ENCODE measurements at places on chromosomes 13 and 19. TPM values are rescaled to one million over a fixed set of nuclear protein-coding genes. Genes with fewer than 3 reads are reported as not detected.

PDE4C gene
- total RNA-seq = not detected

- DNase-seq = no peak
Measured at GRCh38 chr13:98222816-98223215, 45.7 kb upstream of the RNF113B start.

GRCh38 chr19:55451965-55452748 lies 9.1 kb upstream of the SHISA7 start:
- no peak for DNase-seq

GRCh38 chr19:42469311-42470235 lies 26.8 kb upstream of the CXCL17 start:
- DNase-seq = peak; percentile 25

RASL11A gene
- total RNA-seq = 2.9 TPM

DNA sequence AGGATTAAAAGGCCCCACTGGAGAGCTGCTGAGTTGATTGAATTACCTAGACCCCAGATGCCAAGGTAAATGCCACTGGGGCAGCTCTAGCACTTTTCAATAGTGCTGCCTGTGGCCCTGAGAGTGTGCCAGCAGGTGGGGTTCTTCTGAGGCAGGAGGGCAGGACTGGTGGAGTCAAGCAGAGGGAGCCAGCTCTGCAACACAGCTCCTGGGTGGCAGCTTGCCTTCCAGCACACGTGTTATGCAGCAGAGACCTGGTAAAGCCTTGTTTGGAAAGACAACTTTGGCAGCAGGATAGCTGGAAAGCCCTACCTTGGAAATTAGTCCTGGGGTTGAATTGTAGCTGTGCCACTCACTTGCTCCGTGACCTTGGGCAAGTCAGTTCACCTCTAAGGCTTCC lies 306.6 kb downstream of the ATP8A2 start:
- peak; percentile 31 for DNase-seq

GRIK5 gene
- 0.13 TPM for total RNA-seq

PROZ gene
- total RNA-seq = not detected

DNA sequence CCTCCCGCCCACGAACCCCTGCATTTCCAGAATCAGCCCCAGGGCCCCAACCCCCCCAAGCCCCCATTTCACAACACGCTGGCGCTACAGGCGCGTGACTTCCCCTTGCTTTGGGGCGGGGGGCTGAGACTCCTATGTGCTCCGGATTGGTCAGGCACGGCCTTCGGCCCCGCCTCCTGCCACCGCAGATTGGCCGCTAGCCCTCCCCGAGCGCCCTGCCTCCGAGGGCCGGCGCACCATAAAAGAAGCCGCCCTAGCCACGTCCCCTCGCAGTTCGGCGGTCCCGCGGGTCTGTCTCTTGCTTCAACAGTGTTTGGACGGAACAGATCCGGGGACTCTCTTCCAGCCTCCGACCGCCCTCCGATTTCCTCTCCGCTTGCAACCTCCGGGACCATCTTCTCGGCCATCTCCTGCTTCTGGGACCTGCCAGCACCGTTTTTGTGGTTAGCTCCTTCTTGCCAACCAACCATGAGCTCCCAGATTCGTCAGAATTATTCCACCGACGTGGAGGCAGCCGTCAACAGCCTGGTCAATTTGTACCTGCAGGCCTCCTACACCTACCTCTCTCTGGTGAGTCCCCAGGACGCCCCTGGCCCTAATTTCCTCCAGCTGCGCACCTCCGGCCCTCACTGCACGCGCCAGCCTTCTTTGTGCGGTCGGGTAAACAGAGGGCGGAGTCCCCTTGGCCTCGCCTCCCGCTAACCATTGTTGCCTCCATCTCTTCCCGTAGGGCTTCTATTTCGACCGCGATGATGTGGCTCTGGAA lies at the start of gene FTL:
Gene FTL (plus strand): TSS at position 270 of the 766 bp plus-strand sequence. CDS start 199 bp downstream, at position 469.
- peak; percentile 96 for DNase-seq

DNA sequence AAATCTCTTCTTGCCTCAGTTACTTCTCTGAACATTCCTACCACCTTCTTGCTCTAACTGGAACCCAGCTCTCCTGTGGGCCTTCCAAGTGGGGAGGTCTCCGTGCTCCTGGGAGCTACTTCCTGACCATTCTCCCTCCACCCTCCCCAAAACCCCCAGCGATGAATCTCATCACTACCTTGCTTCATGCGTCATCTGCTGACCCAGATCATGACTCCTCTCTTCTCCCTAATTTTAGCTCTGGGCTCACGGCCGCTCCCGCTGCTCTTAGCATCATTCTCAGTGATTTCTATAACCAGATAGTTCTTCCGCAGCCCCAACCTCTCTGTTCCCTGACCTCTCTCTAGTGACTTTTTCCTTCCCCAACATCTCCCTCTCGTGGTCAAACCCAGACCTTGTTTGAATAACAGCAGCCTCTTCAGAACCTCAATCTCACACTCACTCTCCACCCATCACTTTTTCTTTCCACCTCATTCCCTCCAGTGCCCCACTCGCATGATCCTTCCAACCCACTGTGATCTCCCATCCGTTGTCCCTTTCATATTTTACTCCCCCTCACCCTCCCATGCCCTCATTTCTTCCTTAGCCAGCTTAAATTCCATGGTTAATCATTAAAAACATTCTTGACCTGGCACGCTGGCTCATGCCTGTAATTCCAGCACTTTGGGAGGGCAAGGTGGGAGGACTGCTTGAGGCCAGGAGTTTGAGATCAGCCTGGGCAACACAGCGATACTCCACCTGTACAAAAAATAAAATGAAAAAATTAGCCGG lies 21.8 kb downstream of the MRPS12 start:
- no peak for DNase-seq

DNA sequence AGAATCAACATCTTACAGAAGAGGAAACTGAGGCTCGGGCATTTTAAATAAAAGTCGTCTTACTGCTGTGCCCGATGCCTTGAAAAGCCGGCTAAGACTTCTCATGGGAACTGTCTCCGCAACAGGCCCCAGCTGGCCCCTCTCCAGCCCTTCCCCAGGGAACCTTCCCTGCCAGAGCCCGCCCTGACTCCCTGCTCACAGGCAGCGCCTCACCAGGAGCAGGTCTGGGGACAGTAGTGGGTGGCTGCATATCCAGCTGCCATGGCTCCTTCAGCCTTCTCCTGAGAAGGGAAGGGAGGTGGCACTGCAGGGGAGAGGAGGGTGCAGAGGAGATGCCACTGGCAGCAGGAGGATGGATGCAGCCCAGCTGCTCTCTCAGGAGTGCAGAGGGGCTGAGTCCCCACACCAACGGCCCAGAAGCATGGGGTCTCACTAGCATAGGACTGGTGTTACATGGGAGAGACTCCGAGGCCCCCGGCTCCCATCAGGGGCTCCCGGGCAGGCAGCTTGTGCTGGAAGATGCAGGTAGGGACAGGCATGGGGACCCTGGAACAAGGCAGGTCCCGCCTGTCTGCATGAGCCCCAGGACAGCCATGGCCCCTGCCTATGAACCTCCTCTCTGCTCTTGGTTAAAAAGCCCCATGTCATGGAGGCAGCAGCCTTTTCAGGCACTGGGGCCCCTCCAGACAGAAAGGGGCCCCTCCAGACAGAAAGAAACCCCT lies 216.4 kb upstream of the SGCG start:
- DNase-seq = no peak

FGF22 gene
- total RNA-seq = 0.16 TPM

ZNF749 gene
- 5.4 TPM for total RNA-seq

STOML3 gene
- total RNA-seq = not detected

- peak; percentile 26 for DNase-seq
Measured at GRCh38 chr13:51453959-51454703, 1.3 kb upstream of the INTS6 start.

DNA sequence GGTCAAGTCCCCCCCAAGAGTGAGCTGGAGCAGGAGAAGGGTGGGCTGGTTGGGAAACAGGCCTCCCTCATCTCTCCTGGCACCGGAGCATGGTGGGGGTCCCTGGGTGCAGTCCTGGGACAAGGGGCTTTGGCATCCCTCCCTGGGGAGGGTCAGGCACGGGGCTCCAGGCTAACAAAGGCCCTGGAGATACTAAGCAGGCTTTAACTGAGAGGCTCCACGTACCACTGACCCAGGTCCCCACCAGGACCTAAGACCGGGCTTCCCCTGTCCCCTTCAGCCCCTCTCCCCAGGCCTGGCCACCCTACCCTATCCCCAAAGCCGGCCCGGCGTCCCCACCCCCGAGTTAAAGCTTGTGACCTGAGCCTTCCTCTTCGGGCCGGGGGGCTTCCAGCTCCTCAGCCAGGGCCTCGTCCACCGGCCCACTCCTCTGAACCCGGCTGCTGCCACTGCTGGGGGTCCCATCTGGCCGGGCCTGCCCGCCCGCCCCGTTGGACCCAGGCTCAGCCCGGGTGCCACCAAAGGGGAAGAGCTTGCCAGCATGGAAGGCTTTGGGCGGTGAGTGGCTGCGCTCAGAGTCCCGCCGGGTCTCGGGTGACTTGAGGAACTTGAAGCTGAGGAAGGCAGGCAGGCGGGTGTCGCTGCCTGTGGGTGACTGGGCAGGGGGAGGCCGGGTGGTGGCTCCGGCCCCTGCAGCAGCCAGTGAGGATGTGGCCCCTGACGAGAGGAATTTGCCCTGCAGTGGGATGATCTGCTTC lies 10.1 kb downstream of the ANO8 start:
- DNase-seq = no peak

- no peak for DNase-seq
Measured at GRCh38 chr13:94798738-94799137, 86.4 kb upstream of the SOX21 start.

- DNase-seq = no peak
Measured at GRCh38 chr19:21323000-21323399, 6.2 kb downstream of the ZNF708 start.

LYPD5 gene
- 0.11 TPM for total RNA-seq

- DNase-seq = no peak
Measured at GRCh38 chr13:51213173-51213728, 8.9 kb upstream of the FAM124A start.

DNA sequence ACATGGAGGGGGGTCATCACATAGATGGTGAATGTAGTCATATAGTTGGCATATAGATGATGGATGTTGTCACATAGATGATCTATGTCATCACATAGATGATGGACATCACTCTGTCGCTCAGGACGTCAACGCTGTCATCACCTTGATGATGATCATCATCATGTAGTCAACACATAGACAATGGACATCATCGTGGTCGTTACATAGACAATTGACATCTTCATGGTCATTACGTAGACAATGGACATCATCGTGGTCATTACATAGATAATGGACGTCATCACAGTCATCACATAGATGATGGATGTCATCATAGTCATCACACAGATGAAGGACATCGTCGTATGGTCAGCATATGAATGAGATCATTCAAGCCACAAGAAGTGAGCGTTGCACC lies 28.6 kb upstream of the SLC15A1 start:
- no peak for DNase-seq

GRCh38 chr19:50230379-50231351 lies 27.2 kb downstream of the MYH14 start:
- DNase-seq = no peak

DNA sequence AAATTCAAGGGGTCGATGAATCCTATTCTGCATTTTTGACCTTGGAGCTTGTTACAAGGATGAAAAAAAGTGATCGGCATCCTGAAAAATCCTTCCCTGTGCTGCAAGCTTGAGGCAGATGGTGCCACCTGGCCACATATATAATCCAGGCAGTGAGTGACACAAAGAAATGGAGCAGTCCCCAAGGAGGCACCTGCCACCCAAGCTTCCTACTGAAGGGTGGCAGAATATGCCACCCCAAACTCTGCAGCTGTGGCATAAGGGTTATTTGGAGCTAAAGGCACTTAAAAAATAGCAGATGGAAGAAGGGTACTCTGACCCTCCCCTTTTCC lies 15.4 kb downstream of the TMEM272 start:
- no peak for DNase-seq

- DNase-seq = peak; percentile 95
Measured at GRCh38 chr19:45423589-45424190, at the start of gene ERCC1. Gene ERCC1 (minus strand): TSS chr19:45423917. CDS start chr19:45423374, 543 bp downstream.

DNA sequence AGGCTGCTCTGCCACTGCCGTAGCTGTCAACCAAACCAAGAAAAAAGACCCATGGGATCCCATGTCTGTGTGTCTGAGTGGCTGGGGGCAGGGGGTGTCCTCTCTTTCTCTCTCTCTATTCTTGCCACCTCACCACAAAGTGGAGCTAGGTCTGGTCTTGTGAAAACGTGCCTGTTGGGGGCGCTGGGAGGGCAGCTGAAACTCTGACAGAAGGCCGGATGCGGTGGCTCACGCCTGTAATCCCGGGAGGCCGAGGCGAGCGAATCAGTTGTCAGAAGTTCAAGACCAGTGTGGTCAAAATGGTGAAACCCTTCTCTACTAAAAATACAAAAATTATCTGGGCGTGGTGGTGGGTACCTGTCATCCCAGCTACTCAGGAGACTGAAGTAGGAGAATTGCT lies 29.2 kb downstream of the ZNF146 start:
- no peak for DNase-seq

GRCh38 chr13:106918557-106918860 lies 350.6 kb upstream of the ARGLU1 start:
- DNase-seq = no peak

DNA sequence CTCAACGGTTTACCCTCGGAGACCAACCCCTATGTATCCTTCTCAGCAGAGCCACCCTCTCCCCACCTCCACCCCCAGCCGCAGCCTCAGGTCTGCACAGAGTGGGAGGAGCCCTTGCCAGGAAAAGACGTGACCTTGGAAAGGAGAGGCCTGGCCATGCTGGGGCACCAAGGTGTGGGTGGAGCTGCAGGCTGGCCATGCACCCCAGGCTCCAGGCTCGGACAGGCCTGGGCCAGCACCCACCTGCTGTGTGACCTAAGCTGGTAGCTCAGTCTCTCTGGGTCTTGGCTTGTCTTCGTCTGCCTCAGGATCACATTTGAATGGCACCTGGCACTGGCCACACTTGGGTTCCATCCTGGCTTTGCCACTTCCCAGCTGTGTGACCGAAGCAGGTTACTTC lies 29.5 kb downstream of the CCDC8 start:
- DNase-seq = no peak

GRCh38 chr13:50521831-50522149 lies 321.7 kb downstream of the DLEU7 start:
- DNase-seq = peak; percentile 68

DNA sequence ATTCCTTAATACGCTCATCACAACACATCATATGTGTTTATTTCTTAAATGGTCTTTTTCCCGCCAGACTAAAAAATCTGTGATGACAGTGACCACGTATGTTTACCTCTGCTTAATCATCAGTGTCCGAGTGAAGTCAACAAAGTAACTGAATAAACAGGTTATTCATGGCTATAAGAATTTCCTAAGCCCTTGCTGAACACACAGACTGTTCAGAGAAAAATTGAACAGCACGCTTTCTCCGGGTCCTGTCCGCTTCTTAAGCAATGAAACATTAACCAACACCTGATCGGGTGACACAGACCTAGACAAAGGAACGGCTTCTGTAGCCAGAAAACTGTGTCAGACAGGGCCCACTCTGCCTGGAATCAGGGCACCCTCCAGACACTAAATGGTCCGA lies 14.3 kb downstream of the SAFB2 start:
- DNase-seq = peak; percentile 4

KLK1 gene
- total RNA-seq = not detected
